Stomach (tissue), 19 donors: ENCODE measurements at places on chromosomes 5 and 9. TPM values are rescaled to one million over a fixed set of nuclear protein-coding genes. Genes with fewer than 3 reads are reported as not detected.
A peak's percentile ranks its signal among the peaks of the same experiment; 100 is the strongest.

HSD17B3 gene
- 3.0 TPM for polyA plus RNA-seq

MYMK gene
- not detected for polyA plus RNA-seq

CARD9 gene
- 1.1 TPM for polyA plus RNA-seq

- no peak for DNase-seq
- no peaks in the 10 kb centered on the region for H3K4me1 ChIP-seq
- no peaks in the 10 kb centered on the region for H3K27me3 ChIP-seq
- H3K27ac ChIP-seq: peak overlapping the region; percentile 39
- H3K36me3 ChIP-seq: no peaks in the 10 kb centered on the region
Measured at GRCh38 chr5:50553560-50553984, 112.5 kb upstream of the EMB start.

DNA sequence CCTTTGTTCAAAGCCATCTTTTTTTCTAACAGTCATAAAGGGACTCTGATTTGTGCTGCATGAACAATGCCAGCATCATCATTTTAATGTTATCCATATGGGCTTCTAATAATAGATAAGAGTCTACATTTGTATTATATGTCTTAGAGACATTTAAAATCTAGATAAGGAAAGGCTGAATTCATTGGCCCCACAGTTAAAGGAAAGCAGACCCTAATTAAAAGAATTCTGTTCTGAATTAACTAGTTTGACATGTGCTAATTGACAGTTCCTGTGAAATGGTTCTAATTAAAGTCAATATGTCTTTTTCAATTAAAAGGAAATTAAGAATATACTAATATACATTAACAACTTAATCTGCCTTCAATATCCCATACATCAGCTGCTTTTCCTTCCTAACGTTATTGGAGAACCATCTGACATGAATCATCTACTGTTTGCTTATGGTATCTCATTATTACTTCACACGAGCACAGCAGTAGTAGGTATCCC lies 104.7 kb downstream of the NR2F1-AS1 start:
- no peaks in the 10 kb centered on the region for H3K27me3 ChIP-seq
- no peaks in the 10 kb centered on the region for H3K36me3 ChIP-seq
- H3K4me3 ChIP-seq: no peak overlapping the region
- no peaks in the 10 kb centered on the region for H3K4me1 ChIP-seq
- DNase-seq: no peak
